ENCODE measurements at places on chromosomes 1 and 21.

DNA sequence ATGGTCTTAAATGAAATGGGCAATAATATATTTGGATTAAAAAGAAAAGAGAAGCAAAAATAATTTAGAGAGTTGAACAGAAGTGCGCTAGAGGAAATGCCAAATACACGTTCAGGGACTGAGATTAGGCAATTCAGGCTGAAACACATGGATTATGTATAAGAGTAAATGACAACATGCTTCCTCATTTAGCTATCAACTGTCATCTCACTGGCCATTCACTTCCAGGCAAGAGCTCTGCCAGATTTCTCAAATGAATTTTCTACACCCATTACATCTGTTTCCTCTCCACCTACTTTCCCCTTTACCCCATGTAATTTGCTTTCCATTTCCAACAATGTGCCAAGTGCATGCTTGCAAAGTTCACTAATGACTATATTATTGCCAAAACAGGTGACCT, 582.4 kb downstream of the LTN1 start:
- no peak for DNase-seq

GRCh38 chr1:170032531-170033280, 41.8 kb downstream of the KIFAP3 start:
- no peak for DNase-seq

DNA sequence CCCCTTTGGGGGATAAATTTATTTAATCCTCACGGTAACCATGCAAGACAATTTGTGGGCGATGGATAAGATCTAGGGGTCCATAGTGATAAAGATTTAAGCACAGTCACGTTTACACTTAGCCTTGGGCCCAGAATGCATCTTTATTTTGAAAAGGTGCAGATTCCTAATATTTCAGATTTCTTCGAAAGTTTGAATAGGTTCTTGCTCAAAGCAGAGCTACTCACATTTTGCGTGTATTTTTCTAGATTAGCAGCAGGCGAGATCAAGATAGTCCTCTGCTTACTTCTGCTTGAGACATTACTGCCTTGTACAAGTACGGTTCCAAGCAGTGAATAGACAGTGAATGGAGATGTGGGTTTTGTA, 647 bp downstream of the TSEN15 start:
- no peak for DNase-seq

GRCh38 chr1:119141020-119141424, 569 bp upstream of the WARS2 start:
- DNase-seq: peak; percentile 63

DNA sequence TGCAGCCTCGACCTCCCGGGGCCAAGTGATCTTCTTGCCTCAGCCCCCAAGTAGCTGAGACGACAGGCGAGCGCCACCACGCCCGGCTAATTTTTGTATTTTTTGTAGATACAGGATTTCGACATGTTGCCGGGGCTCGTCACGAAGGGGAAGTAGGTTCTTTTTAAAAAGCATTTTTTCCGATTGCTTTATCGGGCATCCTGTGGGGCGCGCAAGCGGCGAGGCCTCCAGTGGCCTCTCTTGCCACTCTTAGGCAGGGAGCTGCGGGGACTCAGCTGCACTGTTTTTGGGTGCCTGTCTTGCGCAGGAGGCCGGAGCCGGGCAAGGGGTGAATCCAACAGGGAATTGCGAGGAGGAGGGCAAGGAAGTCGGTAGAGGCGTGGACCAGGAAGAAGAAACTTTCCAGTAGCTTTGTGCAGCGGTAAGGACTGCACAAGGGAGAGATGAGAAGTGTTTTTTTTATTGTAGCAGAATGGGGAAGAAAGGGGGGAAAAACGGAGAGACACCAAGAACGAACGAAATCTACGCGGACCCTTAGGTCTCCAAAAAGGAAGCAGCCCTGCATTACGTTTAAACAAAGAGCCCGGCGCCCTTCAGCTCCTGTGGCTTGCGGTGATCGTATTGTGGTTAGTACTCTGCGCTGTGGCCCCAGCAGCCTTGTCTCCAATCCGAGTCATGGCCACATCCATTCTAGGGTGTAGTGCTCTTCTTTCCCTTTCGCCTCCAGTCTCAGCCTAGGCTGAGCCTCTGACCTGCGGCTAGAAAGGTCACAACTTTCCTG, 164.8 kb downstream of the PPIAL4G start:
- peak; percentile 76 for DNase-seq

- no peak for DNase-seq
Observed at GRCh38 chr1:64983110-64983509, 16.8 kb upstream of the JAK1 start.

DNA sequence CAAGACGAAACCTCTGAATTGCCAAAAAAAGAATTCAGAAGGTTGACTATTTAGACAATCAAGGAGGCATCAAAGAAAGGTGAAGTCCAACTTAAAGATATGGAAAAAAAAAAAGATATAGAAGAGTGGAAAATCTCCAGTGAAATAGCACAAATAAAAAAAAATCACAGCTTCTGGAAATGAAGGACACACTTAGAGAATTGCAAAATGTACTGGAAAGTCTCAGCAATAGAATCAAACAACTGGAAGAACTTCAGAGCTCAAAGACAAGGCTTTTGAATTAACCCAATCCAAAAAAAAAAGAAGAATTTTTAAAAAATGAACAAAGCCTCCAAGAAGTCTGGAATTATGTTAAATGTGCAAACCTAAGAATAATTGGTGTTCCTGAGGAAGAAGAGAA, 31.8 kb downstream of the CD2 start:
- no peak for DNase-seq

GRCh38 chr21:14753466-14754258, 207.5 kb upstream of the SAMSN1 start:
- peak; percentile 32 for DNase-seq

DNA sequence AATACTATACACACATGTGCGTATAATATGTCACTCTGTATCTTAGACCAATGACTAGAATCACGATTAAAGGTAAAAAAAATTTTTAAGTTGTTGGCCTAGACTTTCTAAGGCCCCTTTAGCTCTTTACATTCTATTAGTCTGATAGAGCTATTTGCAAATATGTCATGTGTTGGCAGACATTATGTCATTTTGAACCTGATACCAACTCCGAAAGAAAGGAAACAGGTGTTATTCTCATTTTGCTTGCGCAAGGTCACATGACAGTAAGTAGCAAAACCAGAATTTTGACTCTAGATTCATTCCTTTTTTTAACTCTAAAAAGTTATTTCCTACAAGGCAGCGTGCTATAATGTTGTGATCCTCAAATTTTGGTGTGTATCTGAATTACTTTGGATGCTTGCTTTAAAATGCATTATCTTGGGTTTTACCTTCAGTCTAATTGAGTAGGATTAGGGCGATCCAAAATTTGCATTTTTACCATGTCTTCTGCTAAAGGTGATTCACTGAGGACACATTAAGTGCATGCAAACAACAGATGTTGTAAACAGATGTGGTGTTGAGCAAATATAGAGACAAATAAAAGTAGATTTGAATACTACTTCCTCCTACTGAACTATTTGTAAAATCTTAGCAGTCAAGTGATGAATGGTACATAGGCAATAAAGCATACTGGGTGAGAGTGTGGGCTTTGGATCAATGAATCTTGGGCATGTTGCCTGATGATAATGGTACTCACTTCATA, 63.5 kb upstream of the KIAA1614 start:
- no peak for DNase-seq

DNA sequence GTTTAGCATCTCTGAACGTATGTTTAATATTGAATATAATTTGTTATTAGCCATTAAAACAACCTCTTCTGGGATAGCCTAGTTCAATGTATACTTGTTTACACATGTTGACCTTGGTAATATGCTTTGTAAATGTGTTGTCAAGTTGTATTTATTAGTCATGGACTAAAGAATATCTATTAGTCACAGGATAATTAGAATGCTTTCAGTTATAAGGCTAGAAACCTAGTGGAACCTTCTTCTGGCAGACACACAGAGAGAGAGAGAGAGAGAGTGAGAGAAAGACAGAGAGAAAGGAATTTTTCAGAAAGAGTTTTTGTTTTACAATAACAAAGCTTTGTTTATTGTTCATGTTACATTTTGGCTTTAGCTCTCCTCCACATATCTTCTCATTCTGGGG, 181.1 kb upstream of the APP start:
- DNase-seq: no peak

DNA sequence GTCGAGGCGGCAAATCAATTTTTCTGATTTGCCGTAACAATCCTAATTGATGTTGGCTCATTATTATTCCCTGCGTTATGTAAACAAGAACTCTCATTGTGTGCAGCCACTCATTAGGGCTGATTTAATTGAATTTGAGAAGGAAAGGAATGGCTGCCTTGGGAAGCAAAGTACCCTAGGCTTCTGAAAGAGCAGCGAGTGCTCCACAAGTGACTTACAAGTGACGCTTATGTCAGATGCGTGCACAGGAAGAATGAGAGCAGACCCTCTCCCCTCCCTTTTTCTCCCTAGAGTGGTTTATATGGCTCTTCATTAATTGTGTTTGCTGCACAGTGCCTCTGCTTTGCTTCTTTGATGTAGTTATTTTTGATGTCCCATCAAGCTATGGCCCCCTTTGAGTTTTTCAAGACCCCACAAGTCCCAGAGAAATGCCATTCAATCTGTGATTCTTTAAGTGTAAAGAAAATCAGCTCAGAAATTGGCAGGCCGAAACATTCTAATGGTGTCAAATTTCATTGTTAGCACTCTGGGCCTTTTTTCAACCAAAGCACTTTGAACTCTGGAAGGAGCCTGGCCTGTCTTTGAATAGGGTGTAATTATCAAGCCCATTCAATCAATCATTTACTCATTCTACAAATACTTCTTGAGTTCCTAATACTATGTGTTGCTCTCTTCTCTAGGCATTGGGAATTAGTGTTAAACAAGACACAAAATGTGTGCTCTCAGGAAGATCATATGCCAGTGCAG, 86.8 kb upstream of the VAV3 start:
- no peak for DNase-seq

DNA sequence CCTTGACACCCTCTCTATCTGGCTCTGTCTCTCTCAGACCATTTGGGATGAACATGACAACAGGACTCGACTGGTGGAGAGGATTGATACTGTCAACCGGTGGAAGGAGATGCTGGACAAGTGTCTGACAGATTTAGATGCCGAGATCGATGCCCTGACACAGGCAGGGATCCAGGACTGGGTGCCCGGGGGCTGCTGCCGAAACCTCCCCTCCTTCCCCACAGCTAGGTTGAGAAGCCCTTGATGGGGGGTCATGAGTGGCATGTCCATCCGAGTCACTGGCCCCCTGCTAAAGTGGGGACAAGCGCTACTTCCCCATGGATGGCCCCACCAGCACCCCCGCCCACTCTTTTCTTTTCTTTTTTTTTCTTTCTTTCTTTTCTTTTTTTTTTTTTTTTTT, 1.2 kb downstream of the TEKT2 start:
- DNase-seq: no peak

DNA sequence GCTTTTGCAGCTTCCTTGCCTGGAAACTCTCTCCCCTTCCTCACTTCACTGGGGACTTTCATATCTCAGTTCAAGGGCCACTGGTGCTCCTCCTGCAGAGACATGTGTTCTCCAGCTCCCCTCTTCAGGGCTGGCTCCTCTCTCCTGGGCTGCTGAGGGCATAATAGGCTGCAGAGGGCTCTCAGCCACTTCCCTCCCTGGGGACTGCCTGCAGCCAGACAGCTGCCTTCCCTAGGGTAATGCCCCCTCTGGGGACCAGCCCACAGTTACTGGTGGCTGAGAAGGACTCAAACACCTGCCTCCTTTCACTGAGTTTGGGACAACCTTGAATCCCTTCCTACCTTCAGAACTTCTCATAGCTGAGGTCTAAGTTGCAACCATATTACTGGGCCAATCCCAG, 104.8 kb upstream of the POU3F1 start:
- no peak for DNase-seq

DNA sequence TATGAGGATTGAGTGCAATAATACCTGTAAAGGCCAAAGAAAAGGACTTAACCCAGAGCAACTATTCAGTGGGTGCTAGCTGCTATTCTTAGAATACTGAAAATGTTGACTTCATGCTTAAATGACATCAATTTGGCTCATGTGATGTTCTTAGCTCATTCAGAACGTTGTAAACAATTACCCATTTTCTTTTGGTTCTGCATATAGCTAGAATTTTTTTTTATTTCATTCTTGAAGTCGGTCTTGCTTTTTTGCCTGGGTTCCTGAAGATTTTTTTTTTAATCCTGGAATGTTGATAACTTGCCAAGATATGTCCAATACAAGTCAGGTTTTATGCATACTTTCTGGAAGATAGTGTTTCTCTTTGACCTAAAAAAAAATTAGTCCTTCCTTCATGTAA, 772.0 kb downstream of the LTN1 start:
- no peak for DNase-seq

GRCh38 chr1:25675729-25676476, 59.3 kb downstream of the MAN1C1 start:
- DNase-seq: peak; percentile 93

DNA sequence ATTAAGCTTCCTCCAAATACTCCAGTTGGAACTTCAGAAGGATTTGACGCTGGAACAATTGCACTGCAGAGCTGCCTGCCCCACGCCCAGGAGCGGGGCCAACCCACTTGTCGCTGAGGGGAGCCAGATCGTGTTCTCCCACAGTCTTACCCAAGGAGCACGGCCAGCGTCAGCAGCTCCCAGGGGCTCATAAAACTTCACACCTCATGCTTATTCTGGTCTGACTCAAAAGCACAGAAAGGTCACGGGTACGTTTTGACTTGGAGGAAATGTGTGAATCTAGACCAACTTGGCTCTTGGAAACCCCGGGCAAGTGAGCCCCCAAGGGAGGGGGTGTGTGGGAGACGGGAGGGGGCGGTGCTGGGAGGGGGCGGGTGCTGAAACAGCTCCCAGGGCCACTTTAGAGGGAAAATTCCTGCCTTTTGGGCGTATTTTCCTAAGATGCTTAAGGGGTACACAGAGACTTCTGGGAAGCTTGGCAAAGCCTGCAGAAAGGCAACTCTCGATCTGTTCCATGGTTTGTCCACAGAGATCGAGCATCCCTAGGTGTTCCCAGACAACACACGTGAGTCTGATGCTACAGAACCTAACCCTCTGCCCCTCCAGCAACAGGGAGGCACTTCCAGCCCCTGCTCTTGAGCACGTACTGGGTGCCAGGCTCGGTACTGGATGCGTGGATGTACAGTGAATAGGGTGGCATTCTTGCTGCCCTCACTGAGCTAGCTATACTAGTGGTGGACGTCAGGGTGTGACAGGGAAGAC, 98.9 kb downstream of the DHRS3 start:
- DNase-seq: peak; percentile 76

- no peak for DNase-seq
Observed at GRCh38 chr1:211627259-211627658, 48.2 kb downstream of the NEK2 start.

GRCh38 chr1:218755128-218755527, 410.0 kb downstream of the TGFB2 start:
- DNase-seq: no peak

GRCh38 chr1:221150996-221151395, 271.8 kb downstream of the HLX start:
- DNase-seq: no peak

GRCh38 chr1:108559215-108560186, at the start of gene EEIG2:
Gene EEIG2 (plus strand): TSS chr1:108560100. CDS start chr1:108560429, 329 bp downstream.
- peak; percentile 94 for DNase-seq

- no peak for DNase-seq
Observed at GRCh38 chr1:71908871-71909390, 373.4 kb downstream of the NEGR1 start.

- no peak for DNase-seq
Observed at GRCh38 chr1:203142684-203143408, 15.3 kb downstream of the ADORA1 start.

Data from activated CD4-positive, alpha-beta T cell treated with anti-CD3 and anti-CD28 coated beads, Interleukin-2, amount 50 U/mL, for 16 hours (primary cell).